Fibroblast of skin of left quadriceps (primary cell): ENCODE measurements at places on chromosomes 11 and 22.

GRCh38 chr11:114566276-114566675, 6.6 kb upstream of the NXPE1 start:
- DNase-seq = no peak

DNA sequence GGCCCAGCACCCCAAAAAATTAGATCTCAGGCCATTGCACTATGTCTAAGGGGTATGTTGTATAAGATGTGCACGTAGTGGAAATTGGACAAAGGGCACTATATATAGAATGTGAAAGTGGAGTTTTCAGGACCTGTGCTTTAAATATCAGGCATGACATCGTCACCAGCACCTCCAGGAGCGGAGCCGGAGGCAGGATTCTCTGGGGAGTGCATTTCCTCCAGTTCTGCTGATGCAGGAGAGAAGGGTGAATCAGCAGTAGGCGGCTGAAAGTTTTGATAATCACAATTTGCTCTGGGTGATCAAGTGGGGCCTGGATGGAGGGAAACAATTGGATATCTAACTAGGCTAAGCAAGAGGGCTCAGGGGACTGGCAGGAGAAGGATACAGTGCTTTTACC, 69.1 kb upstream of the NTM start:
- no peak for DNase-seq

DNA sequence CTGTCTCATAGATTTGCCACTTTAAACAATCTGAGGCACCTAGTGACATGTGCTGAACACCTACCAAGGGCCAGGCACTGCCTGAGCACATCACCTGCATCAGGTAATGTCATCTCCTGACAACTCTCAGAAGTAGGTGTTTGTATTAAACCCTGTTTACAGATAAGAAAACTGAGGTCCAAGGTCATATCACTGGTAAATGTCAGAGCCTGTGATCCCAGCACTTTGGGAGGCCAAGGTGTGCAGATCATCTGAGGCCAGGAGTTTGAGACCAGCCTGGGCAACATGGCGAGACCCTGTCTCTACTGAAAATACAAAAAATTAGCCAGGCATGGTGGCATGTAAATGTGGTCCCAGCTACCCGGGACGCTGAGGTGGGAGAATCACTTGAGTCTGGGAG, 39.1 kb upstream of the ACCSL start:
- no peak for DNase-seq

DNA sequence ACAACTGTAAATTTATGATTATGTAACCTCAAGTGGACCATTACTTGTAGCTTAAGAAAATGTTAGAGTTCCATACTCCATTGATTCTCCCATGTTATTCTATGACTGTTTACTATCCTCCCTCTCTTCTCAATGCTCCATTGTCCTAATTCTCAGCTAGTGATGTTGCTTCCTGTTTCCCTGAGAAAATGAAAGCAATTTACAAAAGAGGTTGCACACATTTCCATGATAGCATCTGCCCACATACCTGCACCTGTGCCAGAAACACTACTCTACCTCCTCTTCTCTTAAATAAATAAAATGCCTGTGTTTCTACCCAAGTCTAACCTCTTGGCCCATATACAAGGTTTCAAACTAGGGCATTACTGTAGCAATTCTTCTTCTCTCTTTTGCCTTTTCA, 1620.9 kb downstream of the FAM181B start:
- no peak for DNase-seq
